Lower lobe of right lung (tissue), 2 donors: ENCODE measurements at places on chromosomes 5 and 9. TPM values are rescaled to one million over a fixed set of nuclear protein-coding genes. Genes with fewer than 3 reads are reported as not detected.

- DNase-seq: no peak
Measured at GRCh38 chr5:111830333-111830732, 73.3 kb upstream of the NREP start.

GRCh38 chr5:15322421-15322820 is 177.6 kb upstream of the FBXL7 start:
- DNase-seq: no peak

- DNase-seq: no peak
Measured at GRCh38 chr5:77425998-77426659, 66.0 kb downstream of the WDR41 start.

- no peak for DNase-seq
Measured at GRCh38 chr5:13252699-13253098, 691.8 kb downstream of the DNAH5 start.

DNA sequence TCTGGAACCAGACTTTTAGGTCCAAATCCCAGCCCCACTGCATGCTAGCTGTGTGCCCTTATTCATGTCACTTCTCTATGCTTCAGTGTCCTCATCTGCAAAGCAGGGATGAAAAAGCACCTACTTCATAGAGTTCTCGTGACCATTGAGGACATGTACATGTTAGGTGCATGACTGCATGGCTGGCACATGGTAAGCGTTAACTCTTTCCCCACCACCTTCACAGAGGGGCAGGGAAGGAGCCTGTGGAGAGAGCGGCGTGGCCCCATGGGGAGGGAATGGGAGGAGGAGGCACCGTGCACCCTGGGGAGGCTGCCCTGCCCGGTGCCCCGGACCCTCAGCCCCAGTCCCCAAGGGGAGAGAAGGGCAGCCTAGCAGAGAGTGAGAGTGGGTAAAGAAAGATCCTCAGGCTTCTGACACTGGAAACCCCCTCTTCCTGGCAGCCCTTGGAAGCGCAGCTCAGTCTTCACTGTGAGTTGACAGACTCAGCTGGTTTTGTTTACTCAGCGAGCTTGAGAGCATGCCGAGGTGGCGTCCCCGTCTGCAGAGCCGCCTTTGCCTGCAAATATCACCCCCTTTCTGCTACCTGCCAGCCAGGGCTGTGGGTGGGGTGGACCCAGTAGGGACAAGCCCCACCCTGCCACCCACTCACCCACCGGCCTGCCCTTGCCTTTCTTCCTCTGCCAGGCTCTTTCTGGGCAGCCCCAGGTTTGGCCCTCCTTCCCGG is 10.6 kb upstream of the ANGPTL2 start:
- peak; percentile 56 for DNase-seq

GRCh38 chr5:155587458-155587857 is 573.9 kb downstream of the KIF4B start:
- DNase-seq: no peak

Gene C5orf52
- not detected for total RNA-seq

Gene SPATA31A3
- not detected for total RNA-seq

Gene FAXDC2
- 72.7 TPM for total RNA-seq

Gene LRRC14B
- not detected for total RNA-seq
